ENCODE measurements at places on chromosomes 12 and 14.

DNA sequence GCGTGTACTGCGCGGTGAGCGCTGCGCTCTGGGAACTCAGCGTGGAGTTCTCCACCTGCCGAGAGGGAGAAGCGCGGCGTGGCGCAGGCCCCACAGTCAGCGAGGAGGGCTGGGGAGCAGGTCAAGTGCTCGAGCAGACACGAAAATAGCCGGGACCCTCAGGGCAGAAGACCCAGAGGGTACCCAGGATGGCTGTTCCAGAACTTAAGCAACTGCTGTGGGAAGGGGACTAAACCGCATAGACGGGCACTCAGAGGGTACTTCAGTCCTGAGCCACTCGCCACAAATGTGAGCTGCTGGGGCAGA is 59.4 kb upstream of the GPR68 start:
- no peak for DNase-seq

- DNase-seq = no peak
Measured at GRCh38 chr12:131333136-131333535, 377.8 kb upstream of the SFSWAP start.

- no peak for DNase-seq
Measured at GRCh38 chr12:109768901-109769670, 55.5 kb downstream of the FAM222A start.

GRCh38 chr12:88298761-88299242 is 156.7 kb downstream of the TMTC3 start:
- DNase-seq = no peak

DNA sequence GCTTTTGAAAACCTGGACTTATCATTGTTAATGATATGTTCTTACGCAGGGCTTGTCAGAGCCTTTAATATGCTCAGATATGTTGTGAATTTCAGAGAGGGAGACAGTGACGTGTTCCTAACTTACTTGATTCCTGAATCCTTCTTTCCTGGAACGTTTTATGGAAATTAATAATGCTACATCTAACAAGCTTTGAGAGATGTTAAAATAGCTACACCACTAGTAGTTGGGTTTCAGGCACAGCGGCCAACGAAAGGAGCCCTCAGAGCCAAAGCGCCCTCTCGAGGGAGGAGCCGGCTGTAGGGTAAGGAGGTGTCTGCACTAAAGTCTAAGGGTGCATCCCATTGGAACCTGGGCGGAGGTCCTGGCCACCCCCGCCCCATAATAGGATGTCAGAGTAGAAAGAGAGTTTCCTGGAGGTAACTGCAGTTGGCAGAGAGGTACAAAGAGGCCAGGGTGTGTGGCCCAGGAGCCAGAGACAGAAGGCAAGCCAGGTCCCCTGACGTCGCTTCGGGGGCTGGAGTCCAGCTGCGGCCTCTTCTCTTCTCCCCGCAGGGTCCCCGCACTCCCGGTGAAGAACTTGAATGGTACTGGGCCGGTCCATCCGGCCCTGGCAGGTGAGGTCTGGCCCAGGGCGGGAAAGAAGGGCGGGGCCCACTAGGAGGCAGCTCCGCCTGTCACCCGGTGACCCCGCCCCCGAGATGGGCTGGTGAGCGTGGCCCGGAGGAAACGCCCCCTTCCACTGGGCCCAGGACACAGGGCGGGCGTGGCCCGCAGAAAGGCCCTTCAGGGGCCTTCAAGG is 36.3 kb downstream of the DTX1 start:
- no peak for DNase-seq

DNA sequence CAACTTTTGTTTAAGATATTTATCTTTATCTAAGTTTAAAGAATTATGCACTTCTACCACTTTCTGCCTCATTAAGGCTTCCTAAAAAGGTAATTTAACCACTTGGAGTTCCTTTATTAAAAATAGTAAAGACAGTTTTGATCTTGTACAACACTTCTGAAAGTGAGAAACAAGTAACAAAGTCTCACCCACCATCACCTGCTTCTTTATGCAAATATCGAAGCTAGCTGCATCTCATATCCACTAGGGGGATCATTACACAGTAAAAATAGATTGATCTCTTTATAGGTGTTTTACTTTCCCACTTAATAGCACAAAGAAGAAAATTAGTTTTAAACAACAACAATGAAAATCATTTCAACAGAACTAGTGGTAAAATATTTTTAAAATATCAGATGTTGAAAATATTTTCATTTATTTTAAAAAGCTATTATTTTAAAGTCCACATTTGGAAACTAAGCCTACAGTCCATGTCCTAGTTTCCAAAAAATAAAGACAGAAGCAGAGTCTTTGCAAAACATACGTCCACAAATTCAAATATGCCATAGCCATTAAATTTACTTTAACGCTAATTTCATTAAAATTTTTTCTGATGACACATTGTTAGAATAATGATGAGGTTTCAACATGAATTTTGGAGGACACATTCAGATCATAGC is 160.0 kb upstream of the SOX5 start:
- peak; percentile 46 for DNase-seq

- DNase-seq = peak; percentile 6
Measured at GRCh38 chr12:52156757-52157565, 34.9 kb downstream of the KRT80 start.

GRCh38 chr14:63392236-63392635 is 73.5 kb upstream of the GPHB5 start:
- no peak for DNase-seq

- DNase-seq = peak; percentile 4
Measured at GRCh38 chr12:124696693-124697476, 129.5 kb upstream of the NCOR2 start.

GRCh38 chr12:17301544-17301943 is 695.6 kb upstream of the LMO3 start:
- no peak for DNase-seq

GRCh38 chr14:102195446-102195845 is 55.7 kb downstream of the WDR20 start:
- DNase-seq = no peak

GRCh38 chr12:107336695-107337094 is 243.3 kb upstream of the CRY1 start:
- DNase-seq = no peak

GRCh38 chr12:48580831-48581230 is 11.0 kb upstream of the LALBA start:
- DNase-seq = no peak

DNA sequence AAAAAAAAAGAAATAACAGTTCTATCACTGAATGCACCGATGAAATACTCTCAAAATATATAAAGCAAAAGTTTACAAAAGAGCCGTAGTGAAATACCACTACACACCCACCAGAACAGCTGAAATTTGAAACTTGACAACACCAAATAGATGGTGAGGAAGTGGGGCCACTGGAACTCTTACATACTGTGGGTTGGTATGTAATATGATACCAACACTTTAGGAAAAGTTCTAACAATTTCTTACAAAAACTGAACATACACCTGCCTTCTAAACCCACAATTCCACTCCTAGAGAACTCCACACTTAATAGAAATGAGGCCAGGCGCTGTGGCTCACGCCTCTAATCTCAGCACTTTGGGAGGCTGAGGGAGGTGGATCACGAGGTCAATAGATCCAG is 14.1 kb downstream of the EIF5 start:
- no peak for DNase-seq

GRCh38 chr14:99624971-99625370 is 20.0 kb upstream of the HHIPL1 start:
- no peak for DNase-seq

DNA sequence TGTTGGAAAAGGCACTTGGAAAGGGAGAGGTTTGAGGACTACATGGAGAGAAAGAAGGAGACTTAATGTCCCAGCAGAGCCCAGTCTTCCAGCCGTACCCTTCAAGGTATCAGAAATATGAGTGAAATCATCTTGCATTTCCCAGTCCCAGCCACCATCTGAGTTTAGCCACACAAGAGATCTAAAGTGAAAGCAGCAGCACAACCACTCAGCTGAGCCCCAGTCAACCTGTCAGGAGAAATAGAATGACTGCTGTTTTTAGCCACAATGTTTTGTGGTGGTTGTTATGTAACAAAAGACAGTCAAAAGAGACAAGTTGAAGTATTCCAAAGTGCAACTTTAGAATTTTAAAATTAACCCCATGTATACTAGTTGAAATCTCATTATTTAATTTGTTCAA is 28.0 kb downstream of the DERA start:
- DNase-seq = no peak

GRCh38 chr12:62643486-62643885 is 176.9 kb downstream of the MON2 start:
- no peak for DNase-seq

GRCh38 chr12:8491646-8492530 is 21.4 kb upstream of the CLEC4D start:
- DNase-seq = no peak

GRCh38 chr12:48852734-48853688 is 1.0 kb upstream of the DDX23 start:
- DNase-seq = peak; percentile 73

DNA sequence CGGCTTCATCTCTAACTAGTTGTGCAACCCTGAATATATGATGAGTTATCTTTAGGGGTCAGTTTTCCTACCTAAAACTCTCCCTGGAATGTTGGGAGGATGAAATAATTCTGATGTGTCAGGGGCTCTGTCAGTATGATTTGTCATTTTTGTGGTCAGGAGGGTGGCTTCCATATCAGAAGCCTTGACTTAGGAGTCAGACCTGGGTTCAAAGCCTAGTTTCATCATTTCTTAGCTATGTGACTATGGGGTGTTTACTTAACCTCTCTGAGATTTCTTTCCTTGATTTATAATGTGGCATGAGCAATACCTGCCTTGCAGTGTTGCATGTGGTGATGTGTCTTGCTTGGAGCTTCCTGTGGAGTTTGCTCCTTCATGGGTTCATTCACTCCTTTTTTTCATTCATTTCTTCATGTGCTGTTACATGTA is 146.8 kb downstream of the CHST11 start:
- DNase-seq = no peak

- no peak for DNase-seq
Measured at GRCh38 chr12:128025589-128026245, 241.3 kb upstream of the TMEM132C start.

DNA sequence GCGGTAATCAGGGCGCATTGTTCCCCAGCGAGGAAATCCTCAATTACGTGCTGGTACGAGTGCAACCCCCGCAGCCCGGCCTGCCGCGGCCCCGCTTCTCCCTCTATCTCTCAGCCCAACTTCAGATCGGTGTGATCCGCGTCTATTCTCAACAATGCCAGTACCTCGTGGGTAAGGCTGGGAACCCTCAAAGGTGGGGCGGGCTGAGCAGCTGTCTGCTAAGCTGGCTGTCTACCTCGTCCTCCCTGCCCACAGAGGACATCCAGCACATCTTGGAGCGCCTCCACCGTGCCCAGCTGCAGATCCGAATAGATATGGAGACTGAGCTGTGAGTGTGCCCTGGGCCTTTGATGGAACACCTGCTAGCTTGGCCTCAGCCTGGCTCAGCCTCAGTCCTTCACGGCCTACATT is 996 bp downstream of the REC8 start:
- DNase-seq = no peak

- no peak for DNase-seq
Measured at GRCh38 chr12:115305275-115305674, 621.3 kb upstream of the TBX3 start.

GRCh38 chr14:84144166-84144565 is 1385.8 kb upstream of the FLRT2 start:
- no peak for DNase-seq

DNA sequence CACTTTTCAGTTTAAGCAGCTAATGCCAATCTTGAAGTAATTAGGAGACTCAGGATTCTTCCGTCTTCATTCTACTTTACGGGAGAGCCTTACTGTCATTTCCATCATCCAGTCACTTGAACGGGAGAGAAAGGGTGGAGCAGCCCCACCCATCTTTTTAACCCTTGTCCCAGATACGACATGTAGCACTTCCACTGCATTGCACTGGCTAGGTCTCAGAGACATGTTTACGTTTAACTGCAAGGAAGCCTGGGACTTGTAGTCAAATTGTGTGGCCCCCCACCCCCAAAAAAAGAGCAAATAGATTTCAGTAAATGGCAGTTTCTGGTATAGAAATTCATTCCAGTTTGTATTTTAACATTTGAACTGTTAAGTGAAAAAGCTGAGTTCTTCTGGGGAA is 46.1 kb upstream of the SYT1 start:
- DNase-seq = no peak

- no peak for DNase-seq
Measured at GRCh38 chr14:85701763-85702162, 171.8 kb downstream of the FLRT2 start.
